ENCODE measurements at places on chromosomes 16 and 17.

DNA sequence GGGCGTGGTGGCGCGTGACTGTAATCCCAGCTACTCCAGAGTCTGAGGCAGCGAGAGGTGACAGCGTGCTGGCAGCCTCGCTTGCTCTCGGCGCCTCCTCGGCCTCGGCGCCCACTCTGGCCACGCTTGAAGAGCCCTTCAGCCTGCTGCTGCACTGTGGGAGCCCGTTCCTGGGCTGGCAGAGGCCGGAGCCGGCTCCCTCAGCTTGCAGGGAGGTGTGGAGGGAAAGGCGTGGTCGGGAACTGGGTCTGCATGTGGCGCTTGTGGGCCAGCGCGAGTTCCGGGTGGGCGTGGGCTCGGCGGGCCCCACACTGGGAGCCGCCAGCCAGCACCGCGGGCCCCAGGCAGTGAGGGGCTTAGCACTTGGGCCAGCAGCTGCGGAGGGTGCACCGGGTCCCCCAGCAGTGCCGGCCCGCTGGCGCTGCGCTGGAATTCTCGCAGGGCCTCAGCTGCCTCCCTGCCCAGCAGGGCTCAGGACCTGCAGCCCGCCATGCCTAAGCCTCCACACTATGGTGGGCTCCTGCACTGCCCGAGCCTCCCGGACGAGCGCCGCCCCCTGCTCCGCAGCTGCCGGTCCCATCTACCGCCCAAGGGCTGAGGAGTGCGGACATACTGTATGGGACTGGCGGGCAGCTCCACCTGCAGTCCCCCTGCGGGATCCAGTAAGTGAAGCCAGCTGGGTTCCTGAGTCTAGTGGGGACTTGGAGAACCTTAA, 1093.3 kb upstream of the CDH8 start:
- DNase-seq, result no peak

DNA sequence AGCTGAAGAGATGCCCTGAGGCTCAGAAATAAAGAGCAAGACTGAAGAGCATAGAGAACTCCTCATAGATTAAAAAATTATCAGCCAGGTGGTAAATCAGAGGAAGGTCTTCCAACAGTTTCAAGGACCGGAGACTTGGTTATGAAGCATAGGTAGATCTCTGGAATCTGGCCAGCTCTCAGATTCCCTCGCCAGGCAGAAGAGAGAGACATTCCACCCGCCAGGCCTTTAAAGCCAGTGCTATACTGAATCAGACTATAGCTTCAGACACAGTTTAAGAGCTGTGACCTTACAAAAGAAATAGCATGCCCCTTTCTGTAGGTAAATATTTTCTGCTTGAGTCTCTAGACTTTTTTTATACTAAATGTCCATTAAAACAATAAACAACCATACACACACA, 70.3 kb downstream of the NFATC3 start:
- no peak for DNase-seq

DNA sequence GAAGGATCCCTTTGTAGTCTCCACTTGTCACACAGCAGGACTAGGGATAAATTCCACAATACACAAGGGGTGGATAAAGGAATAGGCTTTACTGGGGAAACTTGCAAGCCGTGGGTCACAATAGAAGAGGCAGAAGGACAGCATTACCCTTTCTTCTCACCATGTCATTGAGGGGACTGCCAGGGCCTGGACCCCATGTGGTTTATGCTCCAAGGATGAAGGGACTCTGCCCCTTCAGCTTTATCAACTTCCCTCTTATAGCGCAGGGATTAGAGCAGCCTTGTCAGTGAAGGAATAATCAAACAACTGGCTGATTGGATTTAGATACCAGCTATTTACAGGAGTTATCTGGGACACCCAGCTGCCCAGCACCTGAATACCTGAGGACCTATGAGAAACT, 89.8 kb downstream of the HS3ST2 start:
- DNase-seq, result no peak

DNA sequence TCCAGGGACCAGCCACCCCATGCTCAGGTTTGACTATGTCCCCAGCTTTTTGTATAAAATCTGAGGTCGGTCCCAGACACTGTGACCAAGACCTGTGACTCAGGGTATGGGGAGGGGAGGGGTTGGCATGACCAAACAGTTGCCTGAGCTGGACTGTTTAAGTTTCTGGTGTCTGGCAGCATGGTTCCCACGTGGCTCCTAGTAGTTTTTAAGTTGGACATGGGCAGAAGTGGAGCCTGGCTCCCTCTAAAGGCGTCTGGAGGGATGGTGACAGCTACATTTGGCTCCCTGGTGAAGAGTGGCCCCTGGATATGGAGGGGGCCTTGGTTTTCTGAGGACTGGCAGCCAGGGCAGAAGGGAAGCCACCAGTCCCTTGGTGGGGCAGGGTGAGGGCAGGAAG, 7.9 kb downstream of the SMCR8 start:
- DNase-seq, result no peak

GRCh38 chr17:7355053-7355452, at the start of gene TMEM95:
Gene TMEM95, plus strand, starts transcription at chr17:7355156. Its CDS starts 49 bp downstream, at chr17:7355205.
- DNase-seq, result no peak

DNA sequence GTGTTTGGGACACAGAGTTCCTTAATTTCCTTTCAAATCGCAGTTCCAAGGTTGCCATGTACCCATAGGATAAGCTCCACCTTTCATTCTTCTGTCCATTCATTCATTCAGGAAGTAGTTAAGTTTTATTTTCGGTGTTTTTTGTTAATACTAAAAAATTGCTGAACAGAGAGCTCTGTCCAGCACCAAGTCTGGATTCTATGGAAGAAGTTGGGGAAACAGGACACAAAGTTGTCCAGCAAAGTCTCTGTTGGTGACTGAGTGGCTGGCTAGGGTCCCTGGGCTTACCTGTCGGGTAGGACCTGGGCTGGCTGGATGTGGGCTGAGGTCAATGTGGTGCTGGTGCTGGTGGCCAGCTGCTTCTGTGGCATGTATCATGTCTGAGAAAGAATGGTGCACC, 17.6 kb upstream of the CCL2 start:
- DNase-seq, result no peak

- DNase-seq, result no peak
These were observed 6.2 kb upstream of the KRT12 start for GRCh38 chr17:40873255-40873654.

- no peak for DNase-seq
These were observed 217.1 kb downstream of the HS3ST3A1 start for GRCh38 chr17:13384626-13385025.

GRCh38 chr16:68884401-68884800, 41.1 kb downstream of the TANGO6 start:
- no peak for DNase-seq

DNA sequence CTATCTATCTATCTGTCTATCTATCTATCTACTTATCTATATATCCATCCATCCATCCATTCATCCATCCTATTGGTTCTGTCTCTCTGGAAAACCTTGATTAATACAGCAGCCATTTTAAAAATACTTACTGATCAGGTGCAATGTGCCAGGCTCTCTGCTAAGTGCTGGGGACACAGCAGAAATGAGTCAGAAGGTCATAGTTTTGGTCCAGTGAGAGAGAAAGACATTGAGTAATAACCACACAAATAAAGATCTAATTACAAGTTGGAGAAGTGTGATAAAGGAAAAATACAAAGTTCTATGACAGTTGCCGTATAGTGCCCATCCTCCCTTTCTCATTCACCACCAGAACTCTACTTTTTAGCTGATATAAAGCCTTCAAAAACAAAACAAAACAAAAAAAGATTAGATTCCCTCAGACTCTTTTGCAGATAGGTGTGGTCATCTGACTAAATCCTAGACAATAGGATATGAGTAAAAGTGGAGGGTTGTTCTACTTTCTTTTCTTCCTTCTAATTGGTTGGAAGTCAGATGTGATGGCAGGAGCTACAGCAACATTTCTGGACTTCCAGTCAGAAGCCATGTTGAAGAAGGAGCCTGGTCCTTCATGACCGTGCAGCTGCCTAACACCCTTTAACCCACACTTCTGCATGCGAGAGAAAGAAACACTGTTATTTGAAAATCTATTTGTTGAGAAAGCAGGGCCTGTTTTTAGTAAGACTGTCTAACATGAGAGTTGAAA, 72.0 kb upstream of the TOX3 start:
- DNase-seq, result no peak

DNA sequence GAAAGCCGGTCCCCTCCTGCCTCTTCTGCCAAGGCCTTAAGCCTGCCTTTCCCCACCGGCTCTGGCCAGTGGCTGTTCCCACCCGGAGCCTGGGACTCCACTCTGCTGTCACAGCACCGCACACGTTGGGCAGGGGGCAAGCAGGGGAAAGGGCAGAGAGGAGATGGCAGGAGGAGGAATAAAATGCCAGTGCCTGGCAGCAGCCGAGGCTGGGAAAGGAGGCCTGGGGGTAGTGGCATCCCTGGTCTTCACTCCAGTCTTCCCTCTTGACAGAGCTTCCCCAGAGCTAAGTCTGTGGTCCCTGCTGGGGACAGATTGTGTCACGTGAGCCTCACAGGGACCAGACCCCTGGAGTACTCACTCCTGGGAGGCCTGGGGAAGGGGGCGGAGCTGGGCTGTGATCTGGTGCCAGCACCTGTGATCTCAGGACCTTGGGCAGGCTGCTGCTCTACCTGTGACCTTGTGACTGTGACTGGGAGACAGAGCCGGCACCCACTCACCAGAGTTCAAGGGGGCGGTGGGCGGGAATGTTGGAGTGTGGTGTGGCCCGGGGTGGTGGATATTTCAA, 97.2 kb upstream of the GSE1 start:
- DNase-seq, result peak; percentile 56

GRCh38 chr16:8528471-8528870, 61.8 kb downstream of the TMEM114 start:
- DNase-seq, result no peak

GRCh38 chr17:79811011-79811867, 14.4 kb upstream of the CBX8 start:
- peak; percentile 91 for DNase-seq

DNA sequence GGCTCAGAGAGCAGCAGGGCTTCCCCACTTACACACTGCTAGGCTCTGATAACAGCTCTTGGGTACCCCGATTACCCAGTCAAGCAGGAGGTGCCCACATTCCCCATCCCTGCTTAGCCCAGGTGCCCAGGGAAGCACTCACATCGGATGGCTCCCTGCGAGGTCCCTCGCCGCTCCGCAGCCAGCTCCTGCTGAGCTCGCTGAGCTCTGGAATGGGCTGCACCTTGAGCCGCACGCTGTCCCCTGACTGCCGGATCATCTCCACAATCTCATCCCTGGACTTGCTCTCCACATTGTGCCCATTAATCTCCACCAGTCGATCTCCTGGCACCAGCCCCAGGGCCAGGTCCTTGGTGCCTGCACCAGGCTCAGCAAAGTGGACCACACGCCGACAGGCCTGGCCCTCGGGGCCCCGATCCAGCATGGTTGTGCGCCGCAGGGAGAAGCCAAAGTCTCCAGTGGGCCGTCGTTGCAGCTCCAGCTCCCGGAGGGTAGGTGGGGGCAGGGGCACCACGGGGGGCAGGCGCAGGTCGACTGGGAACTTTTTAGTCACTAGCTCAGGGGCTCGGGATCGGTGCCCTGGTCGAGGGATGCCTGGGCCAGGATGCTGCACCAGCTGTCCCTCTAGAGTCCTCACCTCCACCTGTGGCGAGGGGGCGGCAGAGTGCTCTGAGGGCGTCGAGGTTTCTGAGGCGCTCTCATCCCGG, 14.2 kb downstream of the MYO18A start:
- no peak for DNase-seq

- DNase-seq, result no peak
These were observed 103.0 kb upstream of the CDH13 start for GRCh38 chr16:82523815-82524214.

DNA sequence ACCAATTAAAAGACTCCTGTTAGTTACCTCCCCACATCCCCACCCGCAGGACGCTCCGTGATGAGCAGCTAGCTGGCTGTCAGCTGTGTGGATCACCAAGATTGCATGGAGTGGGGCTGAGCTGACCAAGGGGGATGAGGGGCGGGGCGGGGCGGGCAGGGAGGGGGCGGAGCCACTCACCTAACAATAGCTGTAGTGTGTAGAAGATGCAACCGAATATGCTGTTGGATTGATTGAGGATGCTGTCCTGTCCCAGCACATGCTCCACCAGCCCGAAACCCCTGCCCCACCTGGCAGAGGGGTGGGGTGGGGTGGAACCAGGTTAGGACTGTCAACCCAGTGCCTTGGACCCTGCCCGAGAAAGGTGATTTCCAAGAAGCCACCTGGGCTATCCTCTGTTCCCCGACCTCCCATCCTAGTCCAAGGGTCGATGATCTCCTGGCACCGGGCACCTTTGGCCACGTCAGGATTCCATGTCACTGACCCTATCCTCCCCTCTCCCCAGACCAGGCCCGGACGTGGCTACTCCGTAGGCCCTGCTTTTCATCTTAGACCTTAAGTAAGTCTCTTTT, 1.4 kb downstream of the VKORC1 start:
- DNase-seq, result no peak

Measured in NCI-H510A treated with DMSO at 0.1 percent for 48 hours (cell line).